ENCODE measurements at places on chromosomes 12 and 14. TPM values are rescaled to one million over a fixed set of nuclear protein-coding genes. Genes with fewer than 3 reads are reported as not detected.

CLEC1B gene
- polyA plus RNA-seq: 2.9 TPM

TESPA1 gene
- 0.73 TPM for polyA plus RNA-seq

FCF1 gene
- polyA plus RNA-seq: 76.7 TPM

AMDHD1 gene
- polyA plus RNA-seq: 0.89 TPM

TAS2R31 gene
- 2.9 TPM for polyA plus RNA-seq

LMNTD1 gene
- polyA plus RNA-seq: 0.89 TPM

IPO8 gene
- 49.7 TPM for polyA plus RNA-seq

ADAMTS20 gene
- polyA plus RNA-seq: 0.06 TPM

MTRFR gene
- 25.8 TPM for polyA plus RNA-seq

CIPC gene
- 24.8 TPM for polyA plus RNA-seq

GRCh38 chr12:80837342-80837978 is 100.3 kb downstream of the LIN7A start:
- peak; percentile 41 for DNase-seq

- no peak for DNase-seq
Observed at GRCh38 chr14:90381999-90382451, 14.8 kb upstream of the CALM1 start.

GRCh38 chr12:100565987-100566545 is 7.4 kb upstream of the GAS2L3 start:
- DNase-seq: no peak

DNA sequence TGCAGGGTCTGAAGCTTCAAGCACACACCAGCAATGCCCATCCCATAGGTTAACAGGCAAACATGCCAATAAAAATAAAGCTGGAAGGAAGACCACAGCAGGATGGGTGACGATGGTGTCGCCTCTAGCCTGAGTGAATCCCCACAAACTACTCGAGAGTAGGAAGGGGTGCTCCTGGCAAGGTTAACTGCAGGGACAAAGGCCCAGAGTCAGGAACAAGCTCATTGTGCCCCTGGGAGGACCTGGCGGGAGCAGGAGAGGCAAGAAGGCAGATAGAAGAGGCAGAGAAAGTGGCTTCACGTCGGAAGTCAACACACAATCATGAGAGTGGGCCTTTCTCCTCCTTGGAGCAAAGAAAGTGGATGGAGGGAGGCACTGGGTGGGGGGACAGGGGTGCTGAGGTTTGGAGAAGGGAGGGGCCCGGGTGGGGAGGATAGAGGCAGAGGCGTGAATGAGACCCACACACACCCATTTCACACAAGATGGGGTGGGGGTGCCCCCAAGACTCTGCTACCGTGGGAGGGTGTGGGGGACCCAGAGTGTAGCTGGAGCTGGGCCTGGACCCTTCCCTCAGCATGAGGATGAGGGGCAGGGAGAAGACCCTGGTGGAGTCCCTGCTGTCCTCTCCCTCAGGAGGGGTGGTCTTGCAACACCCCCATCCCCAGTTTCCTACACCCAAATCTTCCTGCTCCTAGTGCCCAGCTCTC is 43.1 kb downstream of the DIO3 start:
- DNase-seq: no peak

- DNase-seq: no peak
Observed at GRCh38 chr12:49767333-49767732, 26.0 kb downstream of the TMBIM6 start.

DNA sequence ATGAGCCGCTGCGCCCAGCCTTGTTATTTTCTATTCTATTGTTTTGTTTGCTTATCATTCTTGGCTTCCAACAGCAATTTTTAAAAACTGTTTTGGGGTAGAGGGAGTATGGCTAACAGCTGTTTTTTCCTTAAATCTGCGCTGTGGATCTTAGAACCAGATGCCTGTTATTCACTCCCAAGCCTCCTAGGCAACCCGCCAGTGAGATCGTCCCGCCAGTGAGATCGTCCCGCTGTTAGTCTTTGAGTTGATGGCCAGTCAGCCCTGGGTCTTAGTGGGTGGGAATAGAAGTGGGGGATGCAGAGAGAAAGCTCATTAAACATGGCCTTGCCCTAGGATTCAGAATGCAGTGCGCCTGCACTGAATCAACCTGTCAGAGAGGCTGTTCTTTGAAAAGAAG is 67.3 kb upstream of the BICD1 start:
- peak; percentile 83 for DNase-seq

DNA sequence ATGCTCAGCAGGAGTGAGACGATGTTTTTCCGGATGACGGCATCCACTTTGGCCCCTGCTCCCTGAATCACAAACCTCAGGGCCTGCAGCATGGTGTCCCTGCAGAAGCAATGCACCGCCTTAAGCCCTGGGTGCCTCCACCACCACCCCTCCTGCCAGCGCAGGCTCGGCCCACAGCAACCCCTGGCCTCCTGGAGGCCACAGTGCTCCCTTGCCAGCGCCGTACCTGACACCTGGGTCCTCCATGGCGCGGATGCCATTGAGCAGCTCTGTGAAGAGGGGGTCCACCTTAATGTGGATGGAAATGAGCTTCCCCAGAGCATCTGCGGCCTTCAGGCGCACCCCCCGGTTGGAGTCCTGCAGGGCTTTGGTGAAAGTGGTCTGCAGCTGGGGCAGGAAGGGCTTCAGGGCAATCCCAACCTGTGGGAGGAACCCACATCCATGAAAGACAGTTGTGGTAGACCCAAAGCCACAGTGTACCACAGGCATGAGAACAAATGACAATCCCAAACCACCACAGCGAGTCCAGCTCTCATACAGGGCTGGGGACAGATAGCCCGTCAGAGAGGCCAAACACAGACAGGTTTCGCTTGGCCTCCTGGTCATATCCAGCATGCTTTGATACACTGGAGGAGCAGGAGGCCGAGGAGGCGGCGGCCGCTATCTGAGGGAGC is 17.9 kb upstream of the RAB35 start:
- DNase-seq: no peak

- no peak for DNase-seq
Observed at GRCh38 chr12:68176257-68176656, 16.7 kb upstream of the IFNG start.

- no peak for DNase-seq
Observed at GRCh38 chr14:46368275-46368674, 283.3 kb downstream of the RPL10L start.

DNA sequence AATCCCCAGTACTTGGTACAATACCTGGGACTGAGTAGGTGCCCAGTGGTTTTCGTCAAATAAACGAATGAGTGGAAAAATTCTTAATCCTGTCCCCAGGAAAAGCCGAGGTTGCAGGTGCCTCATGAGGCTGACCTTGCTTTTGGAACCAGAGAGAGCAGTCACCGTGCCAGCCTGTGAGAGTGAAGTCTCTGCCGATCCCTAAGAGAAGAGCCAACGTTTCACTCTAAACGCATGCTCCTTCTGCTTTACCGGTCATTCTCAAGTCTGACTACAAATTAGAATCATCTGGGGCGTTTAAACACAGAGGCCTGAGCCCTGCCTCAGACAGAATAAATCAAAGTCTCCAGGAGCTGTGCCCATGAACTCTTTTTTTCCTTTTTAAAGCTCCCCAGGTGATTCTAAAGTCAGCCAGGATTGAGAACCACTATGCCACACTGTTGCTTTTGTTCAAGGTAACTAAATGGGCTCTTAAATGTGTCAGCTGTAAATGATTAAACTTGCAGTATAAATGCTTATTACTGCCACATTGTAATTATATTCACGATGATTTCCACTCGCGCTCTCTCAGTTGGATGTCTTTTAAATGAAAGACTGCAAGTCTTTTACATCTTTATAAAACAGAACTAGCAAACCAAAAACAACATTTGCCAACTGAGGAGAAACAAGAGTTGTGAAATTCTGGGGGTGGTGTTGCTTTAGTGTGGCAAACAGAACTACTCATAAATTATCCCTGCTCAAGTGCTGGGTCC is 26.9 kb downstream of the TCP11L2 start:
- DNase-seq: no peak

- DNase-seq: no peak
Observed at GRCh38 chr14:70652871-70653270, 11.2 kb downstream of the TTC9 start.

DNA sequence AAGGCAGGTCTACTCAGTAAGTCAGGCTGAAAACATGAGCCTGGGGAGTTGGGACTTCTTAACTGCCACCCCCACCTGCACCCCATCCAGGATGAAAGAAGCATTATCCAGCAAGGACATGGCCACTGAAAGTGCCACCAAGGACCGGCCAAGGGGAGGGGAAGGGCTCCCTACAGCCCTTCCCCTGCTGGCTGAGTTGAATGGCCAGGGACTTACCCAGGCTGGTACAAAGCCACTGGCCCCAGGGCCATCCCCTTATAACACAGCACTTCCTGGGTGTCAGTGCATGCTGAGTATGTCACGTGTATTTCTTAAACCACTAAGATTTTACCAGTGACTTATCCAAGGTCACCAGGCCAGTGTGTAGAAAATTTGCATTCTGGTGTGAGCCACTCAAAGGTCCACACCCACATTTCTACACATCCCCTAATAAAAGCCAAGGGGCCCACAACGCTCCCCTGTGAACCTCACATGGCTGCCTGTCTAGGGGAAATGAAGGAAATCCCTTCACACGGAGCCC is 29.3 kb upstream of the ZFP36L1 start:
- no peak for DNase-seq

- DNase-seq: peak; percentile 24
Observed at GRCh38 chr14:31692376-31692781, 131.2 kb downstream of the NUBPL start.

DNA sequence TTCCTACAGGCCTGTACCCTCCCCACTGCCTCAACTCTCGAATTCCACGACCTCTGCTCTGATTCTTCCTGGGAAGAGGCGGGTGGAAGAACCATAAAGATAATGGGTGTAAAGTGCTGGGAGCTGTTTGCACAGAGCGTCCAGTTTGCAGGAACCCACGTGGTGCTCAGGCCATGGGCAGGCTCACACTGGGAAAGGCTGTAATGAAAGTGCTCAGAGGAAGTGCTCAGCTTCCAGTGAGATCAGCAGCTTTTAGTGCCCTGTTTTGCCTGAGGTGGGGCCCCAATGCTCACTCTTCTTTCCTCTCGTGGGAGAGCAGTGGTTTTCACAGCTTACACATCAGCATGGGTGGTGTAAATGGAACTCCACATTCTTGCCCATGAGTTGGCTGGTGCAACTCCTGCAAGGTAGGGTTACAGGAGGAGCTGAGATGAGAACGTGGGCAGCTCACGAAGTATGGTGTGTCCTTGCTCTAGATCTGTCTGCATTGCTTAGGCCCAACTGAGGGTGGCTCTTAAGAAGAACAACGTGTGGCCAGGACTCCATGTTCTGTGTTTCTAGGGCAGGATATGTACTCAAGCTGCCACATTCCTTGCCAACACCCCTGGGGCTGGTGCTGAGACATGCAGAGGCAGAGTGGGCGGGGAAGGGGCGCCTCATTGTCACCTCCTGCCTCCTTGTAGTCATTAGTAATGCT is 2.9 kb downstream of the TMEM63C start:
- DNase-seq: no peak

DNA sequence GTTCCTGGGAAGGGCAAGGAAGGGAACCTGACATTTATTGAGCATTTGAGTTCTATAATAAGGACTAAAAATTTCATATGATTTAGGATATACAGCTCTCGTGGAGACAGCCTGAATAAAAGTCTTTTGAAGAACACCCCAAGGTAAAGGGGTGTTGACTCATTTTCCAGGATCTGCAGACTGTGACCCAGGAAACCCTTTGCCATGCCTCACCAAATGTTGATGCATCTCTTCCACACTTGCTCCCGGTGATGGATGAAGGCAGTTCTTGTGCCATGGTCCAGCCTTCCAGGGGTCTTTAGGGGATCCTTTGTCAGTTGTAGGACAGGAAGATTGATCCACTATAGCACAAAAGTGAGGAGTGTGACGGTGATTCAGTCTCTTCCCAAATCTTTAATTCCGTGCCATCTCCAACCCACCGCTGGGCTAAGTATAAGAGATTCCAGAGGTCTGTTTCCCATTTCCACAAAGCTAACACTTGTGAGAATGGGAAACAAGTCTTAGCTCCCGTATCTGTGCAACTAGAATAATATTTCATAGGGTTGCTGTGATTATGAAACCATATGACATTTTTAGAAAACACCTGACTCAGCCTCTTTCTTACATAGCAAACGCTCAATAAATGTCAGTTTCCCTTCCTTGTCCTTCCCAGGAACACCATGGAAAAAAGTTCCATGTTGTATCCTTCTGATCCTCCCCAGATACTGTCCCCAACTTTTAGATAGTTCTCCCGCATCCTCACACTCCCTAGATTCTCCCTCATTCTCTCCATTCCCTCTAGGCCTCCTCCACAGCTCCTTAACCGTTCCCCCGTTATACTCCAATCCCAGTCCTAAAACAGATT is 836 bp downstream of the AAAS start:
- DNase-seq: no peak

GRCh38 chr12:49022558-49023178 is 4.1 kb upstream of the PRKAG1 start:
- DNase-seq: no peak

DNA sequence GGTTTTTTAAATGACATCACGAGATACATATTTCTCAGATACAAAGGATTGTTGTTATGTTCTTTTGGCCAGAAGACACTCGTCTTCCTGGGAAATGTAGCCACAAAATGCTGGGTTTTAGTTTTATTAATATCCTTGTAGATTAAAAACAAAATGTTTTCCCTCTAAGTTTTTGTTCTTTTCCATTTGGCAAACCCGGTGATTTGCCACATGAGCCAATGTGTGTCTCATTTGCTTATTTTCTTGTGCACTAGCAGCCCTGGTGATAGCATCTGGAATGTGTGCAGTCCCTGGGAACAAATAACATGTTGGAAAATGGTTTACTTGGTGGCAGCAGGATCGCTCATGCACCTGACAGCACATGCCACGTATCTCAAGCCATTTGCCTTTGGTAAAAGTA is 61.0 kb downstream of the HMGA2 start:
- no peak for DNase-seq

- DNase-seq: no peak
Observed at GRCh38 chr14:30125322-30125979, 197.8 kb upstream of the PRKD1 start.

GRCh38 chr14:93943052-93943451 is 15.9 kb downstream of the FAM181A start:
- no peak for DNase-seq

DNA sequence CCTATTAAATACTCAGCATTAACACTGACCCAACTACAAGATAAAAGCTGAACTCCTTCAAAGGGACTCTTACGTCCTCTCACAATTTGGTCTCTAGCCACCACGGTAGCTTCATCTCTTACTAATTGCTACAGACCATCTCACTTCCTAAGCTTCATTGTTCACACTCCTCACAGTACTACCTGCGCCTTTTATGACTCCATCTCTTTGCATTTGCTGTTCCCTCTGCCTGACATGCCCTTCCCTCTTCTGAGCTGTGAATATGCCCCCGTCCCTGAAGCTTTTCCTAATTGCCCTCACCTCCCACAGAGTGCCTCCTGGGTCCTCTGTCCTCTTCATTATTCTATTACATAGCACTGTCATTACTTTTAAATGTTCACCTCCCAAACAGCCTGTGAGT is 2.5 kb downstream of the EEA1 start:
- no peak for DNase-seq

DNA sequence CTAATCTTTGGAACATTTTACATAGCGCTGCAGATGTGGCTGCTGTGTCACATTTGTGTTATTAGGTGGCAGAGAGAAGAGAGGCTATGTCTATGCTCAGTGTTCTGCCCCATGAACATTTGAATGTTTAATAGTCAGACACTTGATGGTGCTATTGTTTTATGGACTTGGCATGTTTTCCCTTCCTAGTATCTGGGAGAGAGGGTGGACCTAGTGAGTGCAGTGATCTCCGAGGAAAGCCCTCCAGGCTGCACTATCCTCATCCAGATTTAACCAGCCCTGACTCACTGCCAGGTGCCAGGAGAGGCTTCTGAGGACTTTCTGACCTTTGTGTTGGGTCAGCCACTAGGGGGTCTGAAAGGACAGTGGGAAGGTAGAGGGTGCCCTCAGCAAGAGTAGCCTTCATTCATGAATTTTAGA is 24.3 kb downstream of the ZFC3H1 start:
- no peak for DNase-seq

- DNase-seq: no peak
Observed at GRCh38 chr14:95163666-95164065, 6.3 kb upstream of the DICER1 start.
